ENCODE measurements at places on chromosomes 11 and 22.

DNA sequence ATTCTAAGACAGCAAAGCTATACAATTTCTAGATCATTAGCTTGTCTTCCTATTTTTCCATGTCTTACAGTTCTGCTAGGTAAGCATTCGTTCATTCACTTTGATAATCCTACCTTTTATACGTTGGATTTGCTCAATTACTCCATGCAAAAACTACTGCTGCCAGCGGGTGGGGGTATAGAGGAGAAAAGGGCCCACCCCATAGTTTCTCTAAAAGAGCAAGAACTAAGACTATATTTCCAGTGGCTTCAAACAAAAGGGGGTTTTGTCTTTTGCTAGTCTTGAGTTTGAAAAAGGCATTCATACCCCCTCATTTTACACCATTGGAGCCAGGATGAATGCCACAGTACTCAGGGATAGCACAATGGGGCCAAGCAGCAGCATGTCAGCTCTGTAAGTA is 155.7 kb downstream of the WT1 start:
- DNase-seq, result no peak

- no peak for DNase-seq
Observed at GRCh38 chr11:9956483-9956882, 292.6 kb downstream of the SWAP70 start.

GRCh38 chr11:112398798-112399478 is 138.3 kb upstream of the PLET1 start:
- DNase-seq, result no peak

GRCh38 chr11:3609416-3610265 is 32.2 kb downstream of the ART5 start:
- peak; percentile 8 for DNase-seq

- DNase-seq, result no peak
Observed at GRCh38 chr22:35988030-35988429, 40.6 kb downstream of the RBFOX2 start.

- no peak for DNase-seq
Observed at GRCh38 chr11:44680982-44681597, 45.7 kb upstream of the TSPAN18 start.

DNA sequence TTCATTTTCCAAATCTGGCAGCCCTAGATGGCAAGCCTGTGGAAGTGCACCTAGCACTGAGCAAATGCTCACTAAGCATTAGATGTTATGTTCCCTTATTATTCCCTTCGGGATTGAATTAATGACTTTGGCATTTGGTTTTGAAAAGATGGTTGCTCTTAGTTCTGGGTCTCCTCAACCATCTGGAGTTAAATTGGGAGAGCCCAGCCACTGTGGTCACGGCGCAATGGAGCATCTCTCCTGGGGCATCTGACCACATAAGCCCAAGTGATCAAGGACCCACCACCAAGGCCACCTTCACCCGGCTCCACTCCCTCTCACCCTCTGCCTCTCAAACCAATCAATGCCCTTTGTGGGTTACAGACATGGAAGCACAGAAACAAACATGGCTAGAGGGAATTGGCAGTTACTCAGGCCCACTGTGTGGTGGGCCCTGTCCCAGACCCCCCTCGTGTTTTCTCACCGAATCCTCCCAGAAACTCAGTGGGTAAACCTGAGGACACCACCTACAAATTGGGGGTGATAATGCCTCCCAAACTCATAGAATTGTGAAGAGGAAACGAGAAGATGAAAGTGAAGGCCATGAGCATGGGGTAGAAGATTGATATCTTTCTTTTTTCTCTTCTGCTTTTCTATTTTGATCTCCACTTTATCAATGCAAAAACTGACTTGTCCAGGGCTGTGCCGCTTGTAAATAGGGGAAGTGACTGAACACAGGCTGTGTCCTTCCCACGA is 52.2 kb downstream of the IRAG1 start:
- DNase-seq, result no peak

DNA sequence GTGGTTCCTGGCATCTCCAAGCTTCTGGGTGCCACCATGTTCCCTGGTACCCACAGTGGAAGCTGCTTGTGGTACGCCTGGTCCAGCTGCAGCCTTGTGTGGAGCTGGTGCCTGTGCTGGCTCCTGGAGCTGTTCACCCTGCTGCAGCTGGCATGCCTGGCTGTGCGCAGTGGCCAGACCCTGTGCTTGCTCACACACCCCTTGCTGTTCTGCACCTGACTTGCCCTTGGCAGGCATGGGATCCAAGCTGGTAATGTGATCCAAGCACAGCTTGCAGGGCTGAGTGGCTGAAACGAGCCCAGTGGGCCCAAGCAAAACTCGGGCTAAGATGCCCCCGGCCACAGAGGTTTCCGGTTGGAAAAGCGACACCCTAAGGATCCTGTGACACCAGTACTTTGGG is 104.7 kb upstream of the CLMP start:
- DNase-seq, result no peak

DNA sequence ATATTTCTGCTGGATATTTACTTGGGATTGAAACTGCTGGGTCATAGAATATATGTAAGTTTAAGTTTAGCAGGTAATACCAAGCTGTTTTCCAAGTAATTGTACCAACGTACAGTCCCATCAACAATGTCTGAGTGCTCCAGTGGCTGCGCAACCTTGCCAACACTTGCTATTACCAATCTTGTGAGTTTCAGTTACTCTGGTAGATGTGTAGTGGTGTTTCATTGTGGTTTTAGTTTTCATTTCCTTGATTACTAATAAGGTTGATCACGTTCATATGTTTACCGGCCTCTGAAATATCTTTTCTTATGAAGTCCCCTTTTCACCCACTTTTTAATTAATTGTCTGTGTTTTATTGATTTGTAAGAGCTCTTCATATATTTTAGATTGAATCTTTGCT is 370.6 kb upstream of the CADM1 start:
- DNase-seq, result no peak

DNA sequence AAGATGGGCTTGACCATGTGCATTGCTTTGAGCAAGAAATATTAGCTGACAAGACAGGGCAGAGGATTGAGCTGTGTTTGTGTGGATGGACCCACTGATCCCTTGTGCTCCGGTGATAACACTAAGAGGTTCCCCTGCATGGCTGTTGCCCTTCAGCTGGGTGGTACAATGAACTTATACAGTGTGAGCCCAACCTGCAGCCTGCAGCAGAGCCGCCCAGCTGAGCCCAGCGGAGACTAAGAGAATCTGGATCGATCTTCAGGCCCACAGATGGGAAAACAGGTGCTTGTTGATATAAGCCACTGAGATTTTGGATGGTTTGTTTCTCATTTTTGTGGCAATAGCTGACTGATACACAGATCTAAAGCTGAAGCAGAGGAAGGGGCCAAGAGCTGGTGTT is 177.4 kb upstream of the SYT13 start:
- no peak for DNase-seq

DNA sequence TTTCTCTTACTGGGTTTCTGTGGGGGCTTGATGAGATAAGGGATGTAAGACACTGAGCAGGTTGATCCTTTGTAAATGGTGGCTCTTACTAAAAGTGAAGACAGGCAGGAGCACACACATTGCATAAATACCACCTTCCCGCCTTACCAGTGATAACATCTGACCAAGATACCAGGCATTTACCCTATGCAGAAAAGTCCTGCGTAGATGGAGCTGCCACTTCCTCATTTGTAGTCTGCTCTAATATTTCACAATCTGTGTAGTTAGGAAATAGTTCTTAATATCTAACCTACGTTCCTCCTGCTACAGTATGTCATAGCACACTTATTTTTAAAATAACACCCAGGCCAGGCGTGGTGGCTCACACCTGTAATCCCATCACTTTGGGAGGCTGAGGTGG is 23.9 kb upstream of the SWAP70 start:
- no peak for DNase-seq

DNA sequence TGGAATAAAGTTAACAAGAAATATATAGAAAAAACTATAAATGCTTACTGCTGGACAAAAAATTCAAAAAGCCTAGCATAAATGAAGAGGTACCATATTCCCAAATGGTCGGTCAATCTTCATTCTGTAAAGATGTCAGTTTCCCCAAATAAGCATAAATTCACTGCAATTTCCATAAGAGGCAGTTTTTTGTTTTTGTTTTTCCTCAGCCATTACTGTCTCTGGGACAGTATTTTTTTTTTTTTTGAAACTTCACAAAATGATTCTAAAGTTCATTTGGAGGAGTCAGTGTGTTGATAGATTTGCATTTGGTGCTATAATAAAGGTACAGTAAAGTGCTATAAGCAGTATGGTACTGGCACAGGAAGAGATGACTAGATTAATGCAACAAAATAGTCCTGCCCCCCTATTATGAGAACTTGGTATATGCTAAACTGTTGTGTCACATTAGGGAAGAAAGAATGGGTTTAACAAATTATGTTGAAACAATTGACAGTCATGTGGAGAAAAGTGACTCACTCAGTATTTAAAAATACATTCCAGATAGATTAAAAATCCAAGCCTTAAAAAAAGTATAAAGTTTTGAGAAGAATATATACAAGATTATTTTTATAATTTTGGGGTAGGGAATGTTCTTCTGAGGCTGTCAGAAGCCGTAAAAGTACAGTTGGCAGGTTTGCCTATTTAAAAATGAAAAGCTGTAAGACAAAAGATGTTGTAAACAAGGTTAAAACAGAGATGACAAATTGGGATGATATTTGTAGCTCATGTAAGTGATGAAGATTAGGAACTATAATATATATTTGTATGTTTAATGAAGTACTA is 2.6 kb upstream of the FTH1 start:
- no peak for DNase-seq

DNA sequence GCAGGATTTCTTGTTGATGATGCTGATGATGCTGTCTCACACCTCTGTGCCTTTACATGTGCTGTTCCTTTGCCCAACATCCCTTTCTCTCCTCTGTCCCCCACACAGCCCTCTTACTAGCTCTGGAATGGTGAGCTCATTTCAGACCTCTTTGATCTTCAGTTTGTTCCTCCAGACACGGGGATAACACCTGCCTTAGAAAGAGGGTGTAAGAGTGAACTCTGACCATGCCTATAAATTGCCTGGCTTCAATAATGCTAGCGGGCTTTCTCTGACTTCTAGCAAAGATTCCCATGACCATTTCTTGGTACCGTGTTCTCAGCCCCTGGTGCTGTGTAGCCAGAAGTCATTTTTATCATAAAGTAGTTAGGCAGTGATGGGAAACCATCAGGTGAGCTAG is 55.9 kb upstream of the DRD2 start:
- DNase-seq, result no peak

DNA sequence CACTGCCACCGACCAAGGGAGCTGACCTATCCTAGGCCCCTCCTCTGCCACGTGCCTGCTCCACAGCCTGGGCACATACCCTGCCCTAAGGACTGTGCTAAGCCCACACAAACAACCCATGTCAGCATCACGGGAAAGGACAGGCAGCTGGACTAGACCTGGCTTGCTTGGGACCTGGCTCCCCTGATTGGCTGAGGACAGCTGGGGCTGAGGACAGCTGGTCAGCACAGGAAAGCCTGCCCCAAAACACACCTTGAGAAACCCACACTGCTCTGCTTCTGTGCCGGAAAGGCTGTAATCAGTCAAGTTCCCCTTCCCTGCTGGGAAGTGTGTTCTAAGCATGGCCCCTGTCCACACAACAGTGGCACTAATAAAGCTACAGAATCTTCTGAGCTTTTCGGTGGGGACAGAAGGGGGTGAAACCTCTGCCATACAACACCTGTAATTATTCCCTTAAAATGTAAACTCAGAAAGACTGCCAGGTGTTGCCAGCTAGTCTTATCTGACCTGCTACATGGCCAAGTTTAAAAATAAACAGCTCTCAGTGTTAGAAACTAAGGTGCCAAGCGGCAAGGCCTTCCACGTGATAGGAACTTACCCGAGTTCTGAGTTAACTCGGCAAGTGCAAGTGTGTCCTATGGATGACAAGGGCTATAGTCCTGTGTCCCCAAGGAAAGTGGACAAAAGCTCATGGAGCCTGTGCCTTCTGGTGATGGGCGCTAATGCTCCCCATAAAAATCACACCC is 35.7 kb upstream of the ARFGAP3 start:
- no peak for DNase-seq

DNA sequence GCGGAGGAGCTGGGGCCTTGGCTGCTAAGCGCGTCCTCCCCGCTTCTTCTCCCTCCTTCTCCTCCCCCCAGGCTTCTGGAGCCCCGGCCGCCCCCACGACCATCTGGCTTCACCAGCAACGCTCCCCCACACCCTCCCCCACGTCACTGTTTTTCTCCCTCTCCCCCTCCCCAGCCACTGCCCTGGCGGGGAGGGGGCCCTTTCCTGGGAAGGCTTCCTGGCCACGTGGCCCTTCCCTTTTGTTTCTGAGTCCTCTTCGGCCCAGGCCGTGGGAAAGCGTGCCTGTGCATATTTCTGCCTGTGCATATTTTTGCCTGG is 27.7 kb downstream of the RTN4R start:
- DNase-seq, result no peak

GRCh38 chr11:19958204-19958603 is 202.1 kb downstream of the DBX1 start:
- no peak for DNase-seq

- DNase-seq, result peak; percentile 66
Observed at GRCh38 chr11:1943977-1944376, 3.2 kb upstream of the MRPL23 start.

DNA sequence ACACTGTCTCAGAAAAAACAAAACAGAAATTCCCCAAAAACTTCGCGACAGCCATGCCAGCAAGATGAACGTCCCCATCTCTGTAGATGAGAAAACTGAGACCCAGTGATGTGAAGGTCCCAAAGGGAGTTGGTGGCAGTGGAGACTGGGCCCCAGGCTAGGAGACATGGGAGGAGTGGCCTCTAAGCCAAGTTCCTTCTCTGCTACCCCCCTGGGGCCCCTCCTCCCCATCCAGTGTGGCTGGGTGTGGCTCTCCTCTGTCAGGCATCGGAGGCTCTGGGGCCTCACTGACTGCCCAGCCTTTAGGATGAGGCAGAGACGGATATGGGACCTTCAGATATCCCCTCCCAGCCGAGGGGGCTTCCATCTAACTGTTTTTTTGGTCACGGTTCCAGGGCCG is 9.8 kb downstream of the RELT start:
- no peak for DNase-seq

- DNase-seq, result no peak
Observed at GRCh38 chr11:120215634-120216033, 4.8 kb downstream of the OAF start.

DNA sequence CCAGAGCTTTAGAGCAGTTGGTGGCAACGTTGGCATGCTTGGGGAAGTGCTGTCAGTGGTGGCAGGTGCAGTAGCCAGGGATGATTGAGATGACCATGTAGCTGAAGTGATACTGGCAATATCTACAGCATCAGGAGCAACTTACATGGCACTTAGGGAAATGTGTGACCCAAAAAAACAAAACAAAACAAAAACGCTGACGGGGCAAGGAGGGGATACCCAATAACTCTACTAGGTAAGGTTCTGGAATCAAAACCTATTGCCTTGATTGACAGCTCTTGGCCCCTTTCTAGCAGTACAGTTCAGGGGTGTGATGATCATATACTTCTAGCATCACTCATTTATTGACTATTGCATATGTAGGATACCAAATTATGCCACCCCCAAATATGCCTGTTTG is 312.6 kb downstream of the AASDHPPT start:
- no peak for DNase-seq
